HepG2 (cell line): ENCODE measurements at places on chromosomes 6 and 20. TPM values are rescaled to one million over a fixed set of nuclear protein-coding genes. Genes with fewer than 3 reads are reported as not detected.

DNA sequence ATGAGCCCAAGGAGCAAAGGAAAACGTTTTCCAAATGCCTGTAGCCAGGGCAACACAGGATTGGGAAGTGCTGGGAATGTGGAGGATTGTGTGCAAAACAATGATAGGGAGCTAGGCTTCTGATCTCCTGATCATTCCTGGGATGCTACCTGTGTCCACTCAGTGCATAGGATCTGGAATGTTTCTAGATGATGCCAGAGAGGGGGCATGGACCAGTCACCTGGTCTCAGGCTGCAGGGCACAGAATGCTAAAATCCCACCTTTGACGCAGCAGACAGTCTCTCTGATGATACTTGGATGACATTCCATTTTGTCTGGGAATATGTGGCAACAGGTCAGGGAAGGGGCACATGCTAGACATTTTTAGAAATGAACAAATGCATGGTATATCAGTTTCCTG, 128.9 kb downstream of the CLIC5 start:
- no peak for DNase-seq

DNA sequence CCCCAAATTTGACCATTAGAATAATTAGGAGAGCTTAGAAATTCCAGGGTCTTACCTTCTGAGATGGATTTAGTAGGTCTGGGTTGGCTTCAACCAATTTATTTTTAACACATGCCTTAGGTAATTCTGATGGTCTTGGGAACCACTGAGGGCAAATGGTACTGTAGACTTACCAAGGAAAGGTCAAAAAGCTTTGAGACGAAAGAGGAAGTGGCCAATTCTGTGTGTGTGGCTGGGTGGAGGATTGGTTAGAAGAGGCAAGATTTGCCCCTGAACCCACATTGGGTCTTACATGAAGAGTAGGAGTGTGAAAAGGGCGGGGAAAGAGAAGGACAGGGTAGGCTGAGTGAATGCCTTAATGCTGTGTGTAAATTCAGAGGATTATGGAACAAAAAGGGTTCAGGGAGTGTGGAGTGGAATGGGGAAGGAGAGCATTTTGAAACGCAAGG, 2.7 kb downstream of the ITCH start:
- DNase-seq: no peak

GRCh38 chr6:118724211-118724610, 72.8 kb upstream of the CEP85L start:
- DNase-seq: no peak

DNA sequence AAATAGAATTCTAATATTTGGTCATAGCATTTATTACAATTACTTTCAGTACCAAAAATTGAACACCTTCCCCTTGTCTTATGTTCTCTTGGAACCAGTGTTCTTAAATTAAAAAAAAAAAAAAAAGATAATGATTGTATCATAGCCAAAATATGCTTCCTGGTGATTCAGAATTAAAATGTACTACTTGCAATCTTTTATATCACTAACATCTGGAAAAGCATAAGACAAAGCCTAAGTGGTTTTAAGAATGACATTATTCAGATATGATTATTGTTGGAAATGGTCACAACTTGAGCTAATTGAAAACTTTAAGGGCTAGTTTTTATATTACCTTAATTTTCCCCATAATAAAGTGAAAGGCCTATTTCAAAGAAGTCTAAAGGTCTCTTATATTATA, 493.3 kb upstream of the MARCKS start:
- DNase-seq: no peak

The RSPO3 gene
- total RNA-seq: not detected in 2 replicates

The C6orf52 gene
- 0.53 and 0.66 TPM in 2 replicates for total RNA-seq
